ENCODE measurements at places on chromosomes 7 and 10.
A peak's percentile ranks its signal among the peaks of the same experiment; 100 is the strongest.

DNA sequence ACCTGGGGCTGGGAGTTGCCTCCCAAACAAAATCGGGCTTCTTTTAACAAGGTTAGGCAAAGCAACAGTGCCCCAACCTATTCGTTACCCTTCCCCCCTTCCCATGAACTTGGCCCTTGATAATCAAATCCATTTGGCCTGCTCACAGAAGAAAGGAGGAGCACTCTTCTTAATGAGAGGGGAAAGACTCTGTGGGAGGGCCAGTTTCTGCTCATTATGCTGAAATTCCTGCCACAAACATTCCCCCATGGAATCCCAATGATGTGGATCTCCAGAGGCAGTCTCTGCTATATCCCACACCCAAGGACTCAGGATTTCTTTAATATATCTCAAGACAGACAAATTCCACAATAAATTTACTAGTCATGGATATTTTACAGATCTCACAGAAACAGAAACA is 43.0 kb downstream of the LSM5 start:
- DNase-seq, result no peak

DNA sequence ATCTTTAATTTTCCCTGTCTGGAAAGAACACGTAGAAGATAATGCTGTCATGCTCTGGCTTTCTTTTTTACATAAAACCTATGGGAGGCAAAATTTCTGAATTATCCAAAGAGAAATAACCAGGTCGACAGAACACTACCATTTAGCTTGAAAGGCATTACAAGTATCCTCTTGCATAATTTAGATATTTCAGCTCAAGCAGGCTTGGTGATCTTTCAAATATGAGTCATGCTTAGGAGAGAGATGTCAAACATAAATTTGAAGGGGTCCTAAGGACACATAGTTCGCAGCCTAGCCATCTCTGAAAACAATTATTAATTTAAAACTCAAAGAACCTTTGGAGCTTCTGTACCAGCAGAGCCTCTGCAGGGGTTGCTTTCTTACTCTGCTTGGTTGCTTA is 100.9 kb downstream of the FAS start:
- peak; percentile 24 for DNase-seq

GRCh38 chr10:44125879-44126278 is 259.0 kb downstream of the CXCL12 start:
- DNase-seq, result peak; percentile 86

DNA sequence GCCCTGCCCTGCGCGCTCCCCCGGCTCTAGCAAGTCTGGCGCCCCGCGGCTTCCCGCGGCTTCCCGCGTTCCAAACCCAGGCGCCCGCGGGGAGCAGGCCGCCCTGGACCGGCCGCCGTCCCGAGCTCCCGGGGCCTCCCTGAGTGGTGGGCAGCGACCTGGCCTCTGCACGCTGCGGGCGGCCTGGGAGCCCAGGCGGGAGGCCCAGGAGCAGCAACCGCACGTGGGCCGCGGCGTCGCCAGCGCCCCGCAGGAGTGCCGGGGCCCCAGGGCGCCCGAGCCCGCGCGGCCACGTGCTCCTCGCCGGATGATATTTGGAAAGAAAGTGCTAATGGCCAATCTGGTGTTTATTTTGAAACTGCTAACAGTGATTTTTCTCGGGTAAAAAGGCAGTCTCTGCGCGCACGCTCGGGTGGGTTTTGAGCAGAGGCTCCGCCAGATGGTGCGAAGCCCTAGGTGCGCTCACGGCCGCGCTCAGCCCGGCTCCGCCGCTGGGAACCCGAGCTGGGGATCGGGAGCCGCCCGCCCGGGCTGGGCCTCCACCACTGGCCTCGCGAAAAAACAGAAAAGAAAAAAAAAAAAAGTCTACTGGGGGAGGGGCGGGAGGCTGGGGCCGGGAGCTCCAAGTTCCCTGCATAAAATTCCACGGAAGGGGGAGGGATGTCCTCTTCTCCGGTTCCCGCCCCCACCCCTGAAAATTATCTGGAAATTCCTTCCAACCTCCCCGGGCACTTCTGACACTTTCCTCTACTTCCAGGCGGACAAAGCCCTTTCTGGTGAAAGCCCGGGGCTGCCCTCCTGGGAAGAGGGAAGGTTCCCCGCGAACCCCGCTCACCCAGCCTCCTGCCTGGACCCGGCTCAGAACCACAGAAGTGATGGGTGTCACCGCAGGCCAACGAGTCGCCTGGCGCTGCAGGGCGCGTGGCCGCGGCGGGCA is 4.3 kb downstream of the EBF3 start:
- no peak for DNase-seq

GRCh38 chr10:50351483-50352146 is 100.3 kb upstream of the ASAH2 start:
- no peak for DNase-seq

- DNase-seq, result no peak
Observed at GRCh38 chr7:82012453-82012852, 242.6 kb upstream of the HGF start.

- DNase-seq, result no peak
Observed at GRCh38 chr10:22662733-22663330, 51.5 kb downstream of the PIP4K2A start.

GRCh38 chr10:105139363-105139896 is 498.3 kb downstream of the SORCS3 start:
- no peak for DNase-seq

GRCh38 chr7:69359003-69359700 is 239.1 kb upstream of the AUTS2 start:
- DNase-seq, result no peak

GRCh38 chr7:20307119-20307518 is 23.6 kb upstream of the ITGB8 start:
- peak; percentile 30 for DNase-seq

- peak; percentile 33 for DNase-seq
Observed at GRCh38 chr7:103573479-103574058, 127.6 kb upstream of the SLC26A5 start.

DNA sequence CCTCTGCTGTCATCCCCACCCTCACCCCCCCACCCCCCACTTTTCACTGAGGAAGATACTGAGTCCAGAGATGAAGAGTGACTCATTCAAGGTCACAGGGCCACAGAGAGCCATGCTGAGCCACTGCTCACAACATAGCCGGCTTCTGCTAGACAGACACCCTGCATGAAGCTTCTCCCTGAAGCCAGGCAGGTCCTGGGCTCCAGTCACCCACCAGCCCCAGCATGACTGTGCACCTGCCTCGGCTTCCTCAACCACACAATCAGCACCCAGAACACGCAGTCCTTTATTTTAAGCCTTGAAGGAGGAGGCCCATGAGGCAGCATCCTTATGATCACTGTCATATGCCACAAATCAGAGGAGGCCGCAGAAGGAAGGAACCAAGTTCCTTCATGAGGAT is 19.2 kb upstream of the PRKAG2 start:
- no peak for DNase-seq

DNA sequence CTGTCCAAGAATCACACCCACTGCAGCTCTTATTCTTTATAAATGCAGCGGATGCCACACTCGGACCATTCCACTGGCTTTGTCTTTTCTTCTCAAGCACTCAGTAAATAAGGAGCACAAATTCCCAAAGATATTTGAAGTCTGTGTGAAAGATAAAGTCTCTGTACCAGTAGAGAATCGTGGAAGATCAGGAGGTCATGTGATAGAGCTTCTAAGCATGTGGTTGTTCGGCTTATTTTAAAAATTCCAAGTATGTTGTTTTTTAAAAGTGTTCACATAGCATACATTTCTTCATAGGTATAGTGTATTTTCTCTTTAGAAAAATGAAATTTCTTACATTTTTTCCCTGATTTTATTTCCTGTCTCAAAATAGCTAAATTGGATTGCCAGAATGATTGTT is 75.8 kb downstream of the NOC3L start:
- DNase-seq, result no peak

DNA sequence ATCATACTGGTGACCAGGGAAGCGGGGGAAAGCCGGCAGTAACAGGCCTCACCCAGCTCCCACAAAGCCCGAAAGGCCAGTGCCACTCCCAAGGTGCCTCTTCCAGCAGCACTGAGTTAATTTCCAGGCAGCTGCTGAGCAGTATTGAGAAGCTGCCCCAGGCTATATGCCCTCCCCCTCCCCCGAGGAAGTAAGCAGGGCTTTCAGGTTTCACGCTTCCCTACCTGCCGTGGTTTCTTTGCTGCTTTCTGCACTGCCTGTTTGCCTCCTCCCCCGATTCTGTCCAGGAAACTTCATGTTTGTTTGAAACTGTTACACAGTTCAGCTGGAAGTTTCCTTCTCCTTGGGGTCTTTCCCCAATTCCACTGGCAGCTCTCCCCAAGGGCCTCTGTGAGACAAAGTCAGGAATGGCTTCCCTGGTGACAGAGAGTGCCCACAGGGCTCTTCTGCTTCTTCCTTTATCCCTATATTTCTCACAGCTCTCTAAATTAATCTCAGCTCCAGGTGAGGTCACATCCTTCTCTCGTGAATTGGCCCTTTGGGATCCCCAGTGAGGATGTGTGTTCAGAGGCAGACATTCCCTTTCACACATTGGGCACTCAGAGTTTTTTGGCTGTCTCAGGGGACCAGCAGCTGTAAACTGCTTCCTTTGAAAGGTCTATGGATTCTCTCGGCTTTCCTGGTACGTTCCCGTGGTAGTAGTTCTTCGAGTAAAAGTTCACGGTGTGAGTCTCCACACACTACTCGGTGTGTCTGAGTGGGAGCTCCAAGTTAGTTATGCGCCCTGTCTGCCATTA is 19.4 kb downstream of the C1GALT1 start:
- no peak for DNase-seq

DNA sequence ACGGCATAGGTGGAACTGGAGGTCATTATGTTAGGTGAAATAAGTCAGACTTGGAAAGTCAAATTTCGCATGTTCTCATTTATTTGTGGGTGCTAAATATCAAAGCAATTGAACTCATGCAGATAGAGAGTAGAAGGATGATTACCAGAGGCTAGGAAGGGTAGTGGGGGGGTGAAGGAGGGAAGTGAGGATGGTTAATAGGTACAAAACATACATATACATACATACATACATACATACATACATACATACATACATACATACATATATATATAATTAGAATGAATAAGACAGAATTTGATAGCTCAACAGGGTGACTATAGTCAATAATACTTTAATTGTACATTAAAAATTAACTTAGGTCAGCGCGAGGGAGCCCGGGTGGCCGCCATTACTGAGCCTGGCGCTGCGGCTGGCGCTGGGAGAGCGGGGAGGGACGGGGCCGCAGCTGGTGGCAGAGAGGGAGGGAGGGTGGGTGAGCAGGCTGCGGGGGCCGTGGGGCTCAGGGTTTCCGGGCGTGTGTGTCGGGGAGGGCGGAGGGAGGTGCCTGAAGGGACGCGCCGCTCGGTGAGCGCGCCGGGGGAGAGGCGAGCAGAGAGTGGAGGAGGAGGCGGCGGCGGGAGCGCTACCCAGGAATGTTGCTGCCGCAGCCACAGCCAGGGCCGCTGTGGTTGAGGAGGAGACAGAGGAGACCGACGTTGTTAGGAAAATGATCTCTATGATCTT is 85.8 kb upstream of the EGFR start:
- DNase-seq, result peak; percentile 73

DNA sequence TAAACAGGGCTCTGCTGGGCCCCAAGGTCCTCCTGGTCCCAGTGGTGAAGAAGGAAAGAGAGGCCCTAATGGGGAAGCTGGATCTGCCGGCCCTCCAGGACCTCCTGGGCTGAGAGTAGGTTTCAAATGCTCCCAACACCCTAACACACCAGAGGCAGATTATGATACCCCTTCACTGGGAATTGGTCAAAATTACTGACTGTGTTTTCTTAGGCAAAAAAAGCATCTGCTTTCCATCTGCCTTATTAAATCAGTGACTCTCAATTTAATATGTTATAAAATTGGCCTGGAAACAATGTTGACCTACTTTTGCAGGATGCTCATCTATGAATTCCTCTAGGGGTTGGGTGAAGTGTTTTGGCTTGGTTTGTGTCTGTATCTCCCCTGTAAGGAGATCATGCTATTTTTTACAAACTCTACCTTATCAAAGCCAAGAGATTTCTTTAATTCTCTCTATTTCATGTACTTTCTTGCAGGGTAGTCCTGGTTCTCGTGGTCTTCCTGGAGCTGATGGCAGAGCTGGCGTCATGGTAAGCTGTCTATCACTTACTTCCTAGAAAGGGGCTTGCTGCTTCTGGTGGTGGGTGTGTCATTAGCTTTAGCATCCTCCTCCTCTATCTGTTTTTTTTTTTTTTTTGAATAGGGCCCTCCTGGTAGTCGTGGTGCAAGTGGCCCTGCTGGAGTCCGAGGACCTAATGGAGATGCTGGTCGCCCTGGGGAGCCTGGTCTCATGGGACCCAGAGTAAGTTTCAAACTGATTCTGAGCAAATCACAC is 15.9 kb downstream of the COL1A2 start:
- peak; percentile 67 for DNase-seq

DNA sequence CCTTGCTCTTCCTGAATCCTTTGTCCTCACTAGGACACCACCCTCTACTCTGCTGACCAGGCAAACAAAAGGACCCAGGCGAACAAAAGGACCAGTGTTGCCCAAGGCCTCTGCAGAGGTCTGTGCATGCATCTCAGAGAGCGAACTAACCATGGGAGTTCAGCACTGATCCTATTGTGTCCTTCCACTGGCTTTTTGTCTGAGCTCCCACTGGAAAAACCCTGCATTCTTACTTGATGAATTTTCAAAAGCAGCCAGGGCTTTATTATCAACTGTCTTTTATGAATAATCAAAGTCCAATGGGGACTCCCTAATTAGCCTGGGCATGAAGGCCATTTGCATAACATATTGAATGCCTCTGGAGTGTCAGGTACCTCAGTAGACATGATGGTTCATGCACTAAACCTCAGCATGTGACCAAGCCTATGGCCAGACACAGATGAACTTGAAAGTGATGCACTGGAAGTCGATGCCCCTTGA is 140.6 kb downstream of the KCNMA1 start:
- DNase-seq, result no peak

DNA sequence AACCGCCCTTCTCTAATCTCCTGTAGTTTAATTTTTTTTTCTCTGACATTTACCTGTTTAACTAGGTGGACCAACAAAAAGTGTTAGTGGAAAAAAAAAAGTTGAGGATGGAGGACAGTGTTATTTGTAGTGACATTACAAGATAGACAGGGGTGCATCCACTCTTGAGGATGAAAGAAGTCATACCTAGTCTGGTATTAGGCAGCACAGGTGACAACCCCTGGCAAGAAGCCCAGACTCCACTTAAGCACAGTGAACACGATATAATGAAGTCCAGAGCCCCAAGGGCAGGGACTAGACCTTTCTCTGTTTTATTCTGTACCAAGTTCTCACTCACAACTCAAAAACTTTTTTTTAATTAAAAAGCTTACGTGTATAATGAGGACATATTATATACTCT is 268.4 kb downstream of the GPR37 start:
- no peak for DNase-seq

- no peak for DNase-seq
Observed at GRCh38 chr7:156614434-156615264, 25.9 kb upstream of the RNF32 start.

All from fibroblast of gingiva (primary cell).